HS-27A (cell line): ENCODE measurements at places on chromosomes 7 and 10.

DNA sequence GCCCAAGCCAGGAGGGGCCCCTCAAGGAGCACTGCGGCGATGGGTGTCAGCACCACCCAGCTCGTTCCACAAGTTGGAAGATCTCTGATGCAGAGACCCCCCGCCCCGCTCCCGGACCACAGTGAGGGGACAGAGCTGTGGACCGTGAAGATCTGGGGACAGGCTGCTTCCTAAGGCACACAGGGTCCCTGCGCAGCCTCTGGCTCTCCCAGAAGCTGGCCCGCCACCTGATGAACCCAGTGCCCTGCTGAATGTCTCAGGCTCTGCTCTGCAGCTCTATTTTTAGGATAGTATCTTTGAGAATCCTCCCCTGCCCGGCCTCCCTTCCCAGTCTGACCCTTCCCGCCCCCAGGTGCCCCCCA lies 29.7 kb downstream of the GBX1 start:
- no peak for DNase-seq

- DNase-seq: no peak
Observed at GRCh38 chr10:96609510-96609909, 22.7 kb upstream of the TM9SF3 start.

GRCh38 chr7:22296265-22296566 lies 60.7 kb downstream of the RAPGEF5 start:
- no peak for DNase-seq

DNA sequence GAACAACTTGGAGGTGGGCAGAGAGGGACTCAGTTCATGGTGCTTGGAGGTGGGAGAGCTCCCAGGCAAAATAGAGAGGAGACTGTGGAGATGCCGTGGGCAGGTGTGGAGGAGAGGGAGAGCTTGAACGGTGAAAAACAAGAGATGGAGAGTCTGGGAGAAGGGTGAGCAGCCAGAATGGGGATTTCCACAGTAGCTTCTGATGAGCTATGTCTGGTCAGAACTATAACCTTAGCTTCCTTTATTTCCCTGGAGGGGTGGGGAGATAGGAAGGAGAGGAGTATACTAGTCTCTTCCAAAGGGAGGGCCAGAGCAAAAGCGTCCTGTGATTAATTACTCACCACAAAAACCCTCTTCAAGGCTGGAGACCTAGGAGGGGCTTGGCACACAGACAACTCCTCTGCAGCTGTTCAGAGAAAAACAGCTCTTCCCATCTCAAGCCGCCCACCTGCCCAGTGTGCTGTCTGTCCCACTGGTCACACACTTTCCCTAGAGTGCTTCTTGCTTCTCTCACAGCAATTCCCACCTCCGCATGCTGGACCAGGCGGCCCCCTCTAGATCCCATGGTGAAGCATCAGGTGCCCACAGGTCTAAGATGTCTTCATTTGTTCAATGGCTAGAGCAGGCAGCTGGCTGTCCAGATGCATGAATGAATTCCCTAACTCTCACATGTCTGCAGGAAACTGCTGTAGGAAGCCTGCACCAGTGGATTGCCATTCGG lies 41.9 kb downstream of the TAS2R41 start:
- DNase-seq: no peak

DNA sequence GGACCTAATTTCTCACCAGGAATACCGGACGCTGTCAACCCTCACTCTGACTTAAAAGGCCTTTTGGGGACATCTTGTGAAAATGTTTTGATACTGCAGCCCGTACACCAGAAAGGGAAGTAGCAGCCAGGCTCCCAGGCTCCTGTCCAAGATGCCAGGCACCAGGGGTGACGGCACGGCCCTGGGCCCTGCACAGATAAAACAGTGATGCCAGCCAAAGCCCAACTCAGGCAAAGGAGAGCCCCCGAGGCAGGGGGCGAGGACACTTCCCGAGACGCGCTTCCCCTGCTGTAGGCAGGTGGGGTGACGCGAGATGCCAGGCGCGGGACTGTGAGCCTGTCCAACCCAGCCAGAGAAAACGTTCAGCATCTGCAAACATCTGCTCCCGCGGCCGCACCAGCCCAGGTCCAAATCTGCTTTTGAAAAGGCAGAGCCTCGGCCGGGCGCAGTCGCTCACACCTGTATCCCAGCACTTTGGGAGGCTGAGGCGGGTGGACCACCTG lies 15.7 kb downstream of the ZFAND2A start:
- no peak for DNase-seq

- no peak for DNase-seq
Observed at GRCh38 chr7:90209776-90210175, 1.8 kb upstream of the STEAP2 start.

GRCh38 chr10:24494236-24494635 lies 229.5 kb downstream of the ARHGAP21 start:
- no peak for DNase-seq

GRCh38 chr10:119251315-119251708 lies 43.9 kb downstream of the GRK5 start:
- DNase-seq: no peak

GRCh38 chr10:34880817-34881216 lies 65.7 kb upstream of the PARD3 start:
- no peak for DNase-seq

- no peak for DNase-seq
Observed at GRCh38 chr10:52453501-52453900, 139.4 kb downstream of the DKK1 start.

DNA sequence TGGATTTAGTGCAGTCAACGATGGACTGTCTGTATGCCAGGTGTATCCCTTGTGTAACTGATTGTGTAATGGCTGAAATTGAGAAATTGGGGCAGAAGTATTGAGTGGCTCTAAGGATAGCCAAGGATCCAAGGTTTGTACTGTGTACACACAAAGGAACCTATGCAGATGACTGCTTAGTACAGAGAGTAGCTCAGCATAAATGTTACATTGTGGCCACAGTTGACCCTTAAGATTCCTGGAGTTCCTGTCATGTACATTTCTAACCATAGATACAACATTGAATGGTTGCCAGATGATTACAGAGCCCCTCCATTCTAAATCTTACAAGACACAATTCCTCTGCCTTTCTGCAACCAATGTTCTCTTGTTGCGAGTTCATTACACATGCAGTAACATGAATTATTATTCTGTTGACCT lies 25.3 kb downstream of the CCDC126 start:
- no peak for DNase-seq

DNA sequence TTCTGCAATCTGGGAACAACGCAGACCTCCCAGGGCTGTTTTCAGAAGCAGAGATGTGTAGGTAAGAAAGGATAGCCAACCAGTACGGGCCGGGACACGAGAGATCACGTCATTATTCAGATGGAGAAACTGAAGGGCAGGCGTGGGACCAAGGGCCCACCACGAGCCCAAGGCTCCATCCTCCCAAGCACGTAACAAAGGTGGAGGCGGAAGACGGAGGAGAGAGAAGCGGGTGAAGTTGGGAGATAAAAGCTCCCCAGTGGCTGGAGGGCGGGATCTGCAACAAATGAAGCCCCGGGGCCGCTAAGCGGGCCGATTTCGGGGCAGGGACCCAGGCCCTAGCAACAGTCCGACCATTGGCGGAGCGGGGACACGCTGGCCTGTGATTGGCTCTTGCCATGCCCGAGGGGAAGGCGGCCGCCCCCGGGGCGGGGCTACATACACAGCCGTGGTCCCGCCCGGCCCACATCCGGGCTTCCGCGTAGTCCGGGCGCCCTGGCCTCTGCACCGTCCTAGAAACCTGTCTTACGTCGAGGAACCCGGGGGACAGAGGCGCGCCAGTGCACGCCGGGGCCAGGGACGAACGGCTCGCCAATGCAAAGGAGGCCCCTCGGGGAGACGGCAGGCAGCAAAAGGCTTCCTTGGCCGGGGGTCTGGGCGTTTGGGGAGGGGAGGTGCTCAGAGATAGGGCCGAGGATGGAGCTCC lies 15.5 kb downstream of the HSPB1 start:
- DNase-seq: peak; percentile 82

- DNase-seq: no peak
Observed at GRCh38 chr10:29392376-29393021, 103.6 kb downstream of the LYZL1 start.

GRCh38 chr7:43753271-43753810 lies 5.1 kb upstream of the BLVRA start:
- DNase-seq: no peak

GRCh38 chr10:58590924-58591323 lies 78.3 kb downstream of the BICC1 start:
- no peak for DNase-seq

DNA sequence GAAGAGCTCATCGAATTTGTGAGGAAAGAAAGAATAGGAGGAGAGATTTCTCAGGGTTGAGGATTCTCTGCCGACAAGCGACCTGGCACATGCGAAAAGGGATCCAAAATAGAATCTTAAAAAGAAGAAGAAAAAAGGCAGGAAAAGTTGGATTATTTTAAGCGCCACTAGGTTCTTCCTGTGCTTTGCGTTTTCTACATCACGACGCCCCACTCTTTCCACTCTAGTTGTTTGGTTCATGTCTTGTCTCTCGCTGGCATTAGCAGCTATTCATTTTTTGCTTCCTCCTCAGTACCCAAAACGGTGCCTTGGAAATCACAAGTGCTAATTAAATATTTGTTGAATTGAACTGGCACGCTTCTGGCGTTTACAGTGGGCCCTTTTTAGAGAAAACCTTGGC lies 674 bp upstream of the FRA10AC1 start:
- no peak for DNase-seq

DNA sequence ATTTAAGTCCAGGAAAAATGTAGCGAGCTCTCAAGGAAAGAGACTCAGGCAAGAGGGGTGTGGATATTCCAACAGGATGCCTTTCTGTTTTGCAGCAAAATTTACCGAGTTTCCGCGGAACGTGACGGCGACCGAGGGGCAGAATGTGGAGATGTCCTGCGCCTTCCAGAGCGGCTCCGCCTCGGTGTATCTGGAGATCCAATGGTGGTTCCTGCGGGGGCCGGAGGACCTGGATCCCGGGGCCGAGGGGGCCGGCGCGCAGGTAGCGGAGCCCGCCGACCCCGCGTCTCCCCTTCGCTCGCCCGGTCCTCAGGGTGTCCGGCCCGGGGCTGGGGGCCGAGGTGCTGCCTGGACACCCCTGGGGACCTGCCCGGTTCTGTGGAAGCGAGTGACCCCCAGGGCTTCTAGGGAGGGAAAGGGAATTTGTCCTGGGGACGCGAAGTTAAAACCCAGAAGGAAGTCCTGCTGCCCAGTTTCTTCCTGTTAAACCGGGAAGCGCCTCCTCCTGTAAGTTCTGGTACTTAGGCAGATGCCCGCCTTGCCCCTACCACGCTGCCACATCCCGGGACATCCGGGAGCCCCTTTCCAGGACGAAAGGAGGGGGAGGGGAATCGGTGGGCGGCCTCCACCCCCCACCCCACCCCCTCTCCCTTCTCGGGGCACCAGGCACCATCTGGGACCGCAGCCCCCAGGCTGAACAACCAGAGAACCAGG lies 2.5 kb downstream of the VSTM2A start:
- DNase-seq: no peak

DNA sequence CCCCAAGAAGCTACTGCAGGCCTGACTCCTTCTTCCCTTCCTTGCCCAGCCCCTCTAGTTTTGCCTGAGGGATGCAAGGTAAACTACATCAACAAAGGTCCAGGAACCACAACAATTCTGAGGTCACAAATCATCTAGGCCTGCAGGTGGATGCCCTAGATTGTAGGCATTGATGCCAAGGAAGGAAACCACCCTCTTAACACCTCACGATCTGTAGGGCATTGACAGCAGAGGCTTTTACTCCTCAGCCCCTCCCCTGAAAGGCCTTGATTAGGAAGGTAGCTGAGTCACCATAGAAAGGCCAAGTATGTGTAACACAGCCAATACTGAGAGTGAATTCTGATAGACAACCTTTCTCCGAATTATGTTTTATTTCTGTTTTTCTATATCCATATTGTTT lies 46.7 kb upstream of the FAM3C start:
- DNase-seq: no peak

GRCh38 chr10:43299579-43299978 lies 32.7 kb upstream of the RASGEF1A start:
- no peak for DNase-seq

DNA sequence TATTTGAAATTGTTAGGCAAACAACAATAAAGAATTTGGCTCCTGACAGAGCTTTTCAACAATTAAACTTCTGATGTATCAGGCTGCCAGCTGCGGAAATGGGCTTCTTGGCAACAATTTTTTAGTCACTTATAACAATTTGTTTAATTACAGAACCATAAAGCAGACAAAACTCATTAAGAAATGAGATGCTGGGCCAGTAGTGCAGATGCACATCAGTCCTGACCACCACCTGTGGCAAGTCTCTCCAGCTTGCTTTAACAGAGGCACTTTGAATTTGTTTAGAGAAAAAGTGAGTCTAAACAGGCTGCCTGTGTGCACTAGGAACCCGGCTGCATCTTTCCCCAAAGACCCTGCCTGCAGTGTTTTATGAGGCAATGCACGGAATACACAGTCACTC lies 1124.4 kb downstream of the NXPH1 start:
- DNase-seq: no peak

DNA sequence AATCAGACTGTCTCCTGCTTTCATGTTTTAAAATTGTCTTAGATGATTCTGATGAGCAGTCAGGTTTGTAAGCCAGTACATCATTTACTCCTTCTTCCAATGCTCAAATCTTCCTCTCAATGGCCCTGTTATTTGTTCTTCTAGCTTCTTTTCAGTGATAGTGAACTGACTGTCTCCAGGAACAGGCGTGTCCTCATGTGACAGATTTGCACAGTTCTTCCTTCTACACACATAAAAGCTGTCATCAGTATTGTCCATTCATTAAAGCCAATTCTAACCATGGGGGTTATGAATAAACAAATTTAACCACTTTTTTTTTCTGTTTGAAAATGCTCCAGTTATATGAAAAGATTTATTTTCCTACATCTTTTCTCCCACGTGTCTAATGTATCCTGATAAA lies 308.7 kb upstream of the SORCS1 start:
- DNase-seq: no peak

DNA sequence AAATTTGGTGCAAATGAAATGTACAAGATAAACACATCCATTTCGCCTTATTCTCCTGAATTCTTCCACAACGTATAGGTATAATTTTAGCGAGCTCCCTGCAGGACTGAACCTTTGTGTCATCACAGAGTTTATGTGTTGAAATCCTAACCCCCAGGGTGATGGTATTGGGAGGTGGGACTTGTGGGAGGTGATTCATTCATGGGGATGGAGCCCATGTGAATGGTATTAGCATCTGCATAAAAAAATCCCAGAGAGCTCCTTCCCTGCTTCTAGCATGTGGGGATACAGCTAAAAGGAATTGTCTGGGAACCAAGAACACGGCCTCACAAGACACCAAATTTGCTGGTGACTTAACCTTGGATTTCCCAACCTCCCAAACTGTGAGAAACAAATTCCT lies 741.4 kb upstream of the VSTM2A start:
- no peak for DNase-seq

DNA sequence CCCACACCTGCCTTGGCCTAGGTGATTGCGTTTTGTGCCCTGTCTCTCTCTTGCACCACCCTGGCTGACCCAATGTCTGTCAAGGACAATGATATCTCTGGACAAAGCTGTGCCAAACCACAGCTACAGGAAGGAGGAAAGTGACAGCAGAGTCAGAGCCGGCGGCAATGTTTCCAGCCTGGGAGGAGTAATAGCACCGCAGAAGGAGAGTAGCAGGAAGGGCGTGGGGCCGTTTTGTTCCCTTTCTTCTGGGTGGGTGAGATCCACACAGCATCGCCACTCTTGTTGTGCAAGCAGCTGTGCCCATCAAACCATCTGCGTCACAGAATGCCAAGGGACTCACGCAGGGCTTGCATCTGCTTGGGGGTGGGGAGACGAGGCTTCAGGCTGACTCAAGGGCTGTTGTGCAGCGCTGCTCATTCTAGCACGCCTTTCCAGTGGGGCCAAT lies 341.6 kb upstream of the AUTS2 start:
- DNase-seq: no peak

GRCh38 chr10:6200734-6201515 lies 1.8 kb upstream of the PFKFB3 start:
- no peak for DNase-seq
